Neural crest cell (in vitro differentiated cells): ENCODE measurements at places on chromosomes 2 and 18. TPM values are rescaled to one million over a fixed set of nuclear protein-coding genes. Genes with fewer than 3 reads are reported as not detected.

GRCh38 chr2:73877071-73877802 is 15.6 kb upstream of the ACTG2 start:
- H3K27ac ChIP-seq, result no peak overlapping the region
- H3K27me3 ChIP-seq, result peaks cover 12% of the 10 kb centered on the region
- no peak for DNase-seq
- no peaks in the 10 kb centered on the region for H3K36me3 ChIP-seq

Gene LDLRAD4
- 1.4 and 1.7 TPM in 2 replicates for total RNA-seq

GRCh38 chr2:191386938-191387536 is 141.8 kb downstream of the MYO1B start:
- no peak overlapping the region for H3K27ac ChIP-seq
- H3K4me3 ChIP-seq, result no peak overlapping the region
- H3K27me3 ChIP-seq, result no peaks in the 10 kb centered on the region
- no peaks in the 10 kb centered on the region for H3K4me1 ChIP-seq
- DNase-seq, result no peak

GRCh38 chr2:220029013-220029412 is 401.6 kb downstream of the SLC4A3 start:
- no peaks in the 10 kb centered on the region for H3K27me3 ChIP-seq
- no peaks in the 10 kb centered on the region for H3K36me3 ChIP-seq
- H3K27ac ChIP-seq, result no peak overlapping the region
- H3K4me1 ChIP-seq, result no peaks in the 10 kb centered on the region

Gene RFTN2
- total RNA-seq, result 16.0 and 20.6 TPM in 2 replicates

GRCh38 chr2:144996225-144996795 is 476.4 kb upstream of the ZEB2 start:
- no peak overlapping the region for H3K27ac ChIP-seq
- H3K27me3 ChIP-seq, result no peaks in the 10 kb centered on the region
- no peak for DNase-seq
- H3K4me1 ChIP-seq, result peaks cover 1% of the 10 kb centered on the region

- peaks cover 16% of the 10 kb centered on the region for H3K4me1 ChIP-seq
- no peak within 1 kb of the TSS for H3K27ac ChIP-seq
- DNase-seq, result peak; percentile 55
- H3K4me3 ChIP-seq, result peak within 1 kb of the TSS; percentile 61
- peaks cover 90% of the 10 kb centered on the region for H3K27me3 ChIP-seq
Measured at GRCh38 chr18:59272891-59273758, at the start of gene RAX. RAX (minus strand) TSS chr18:59273454; CDS start chr18:59273206, 248 bp downstream.

Gene DSG4
- not detected in 2 replicates for total RNA-seq

DNA sequence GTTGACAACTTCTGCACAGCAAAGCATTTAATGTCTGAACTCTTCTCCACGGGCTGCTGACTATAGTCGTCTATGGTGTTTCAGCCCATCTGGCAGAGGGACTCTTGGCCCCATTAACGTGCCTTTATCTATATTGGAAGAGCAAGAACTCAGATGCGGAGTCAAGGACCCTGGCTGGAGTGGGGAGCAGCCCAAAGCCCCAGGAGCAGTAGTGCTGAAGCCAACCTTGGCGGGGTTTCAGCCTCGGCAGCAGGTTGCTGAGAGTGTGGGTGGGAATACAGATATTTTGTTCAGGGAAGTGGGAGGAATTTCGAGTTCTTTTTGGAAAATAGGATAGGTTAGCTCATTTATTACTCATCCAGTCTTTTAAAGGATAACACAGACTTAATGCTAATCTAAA is 34.2 kb downstream of the TMEM17 start:
- no peak for DNase-seq
- peaks cover 5% of the 10 kb centered on the region for H3K27me3 ChIP-seq
- no peak overlapping the region for H3K27ac ChIP-seq
- peaks cover 24% of the 10 kb centered on the region for H3K4me1 ChIP-seq
- H3K36me3 ChIP-seq, result no peaks in the 10 kb centered on the region
- H3K4me3 ChIP-seq, result no peak overlapping the region

Gene PLCL1
- total RNA-seq, result 0.32 and 0.72 TPM in 2 replicates

GRCh38 chr2:227370791-227371312 is 8.3 kb downstream of the TM4SF20 start:
- no peak overlapping the region for H3K4me3 ChIP-seq
- no peak overlapping the region for H3K27ac ChIP-seq
- no peaks in the 10 kb centered on the region for H3K27me3 ChIP-seq

GRCh38 chr2:49002750-49003149 is 151.6 kb downstream of the FSHR start:
- no peak overlapping the region for H3K27ac ChIP-seq
- peaks cover 5% of the 10 kb centered on the region for H3K4me1 ChIP-seq
- no peak overlapping the region for H3K4me3 ChIP-seq
- no peaks in the 10 kb centered on the region for H3K36me3 ChIP-seq
- no peaks in the 10 kb centered on the region for H3K27me3 ChIP-seq
